ENCODE measurements at places on chromosomes 4 and X. TPM values are rescaled to one million over a fixed set of nuclear protein-coding genes. Genes with fewer than 3 reads are reported as not detected.
A peak's percentile ranks its signal among the peaks of the same experiment; 100 is the strongest.

Gene CD40LG
- total RNA-seq = not detected

- H3K36me3 ChIP-seq = peaks cover 7% of the 10 kb centered on the region
- DNase-seq = peak; percentile 77
- peak overlapping the region; percentile 45 for H3K4me3 ChIP-seq
- H3K4me1 ChIP-seq = peaks cover 28% of the 10 kb centered on the region
- H3K27ac ChIP-seq = peak overlapping the region; percentile 89
These were observed 3.1 kb downstream of the POLR2B start for GRCh38 chr4:56981795-56982201.

GRCh38 chrX:20352935-20353336 lies 86.2 kb upstream of the RPS6KA3 start:
- H3K27me3 ChIP-seq = no peaks in the 10 kb centered on the region
- no peak for DNase-seq
- H3K4me1 ChIP-seq = no peaks in the 10 kb centered on the region
- no peaks in the 10 kb centered on the region for H3K36me3 ChIP-seq
- H3K4me3 ChIP-seq = no peak overlapping the region

- no peak overlapping the region for H3K4me3 ChIP-seq
- no peaks in the 10 kb centered on the region for H3K4me1 ChIP-seq
- no peak overlapping the region for H3K27ac ChIP-seq
- H3K27me3 ChIP-seq = no peaks in the 10 kb centered on the region
These were observed 32.1 kb downstream of the MAGEB17 start for GRCh38 chrX:16199343-16199742.

DNA sequence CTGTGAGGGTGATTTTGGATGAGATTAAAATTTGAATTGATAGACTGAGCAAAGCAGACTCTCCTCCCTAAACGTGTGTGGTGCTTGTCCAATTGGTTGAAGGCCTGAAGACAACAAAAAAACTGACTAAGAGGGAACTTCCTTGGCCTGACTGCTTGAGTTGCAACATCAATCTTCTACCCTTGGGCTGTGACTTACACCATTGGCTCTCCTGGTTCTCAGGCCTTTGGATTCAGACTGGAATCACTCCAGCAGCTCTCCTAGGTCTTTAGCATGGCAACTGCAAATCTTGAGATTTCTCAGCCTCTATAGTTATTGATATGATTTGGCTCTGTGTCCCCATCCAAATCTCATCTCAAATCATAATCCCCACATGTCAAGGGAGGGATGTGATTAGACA lies 49.7 kb upstream of the IGFBP7 start:
- H3K27me3 ChIP-seq = no peaks in the 10 kb centered on the region
- no peaks in the 10 kb centered on the region for H3K36me3 ChIP-seq
- no peak overlapping the region for H3K27ac ChIP-seq
- no peak overlapping the region for H3K4me3 ChIP-seq
- H3K4me1 ChIP-seq = peaks cover 8% of the 10 kb centered on the region

DNA sequence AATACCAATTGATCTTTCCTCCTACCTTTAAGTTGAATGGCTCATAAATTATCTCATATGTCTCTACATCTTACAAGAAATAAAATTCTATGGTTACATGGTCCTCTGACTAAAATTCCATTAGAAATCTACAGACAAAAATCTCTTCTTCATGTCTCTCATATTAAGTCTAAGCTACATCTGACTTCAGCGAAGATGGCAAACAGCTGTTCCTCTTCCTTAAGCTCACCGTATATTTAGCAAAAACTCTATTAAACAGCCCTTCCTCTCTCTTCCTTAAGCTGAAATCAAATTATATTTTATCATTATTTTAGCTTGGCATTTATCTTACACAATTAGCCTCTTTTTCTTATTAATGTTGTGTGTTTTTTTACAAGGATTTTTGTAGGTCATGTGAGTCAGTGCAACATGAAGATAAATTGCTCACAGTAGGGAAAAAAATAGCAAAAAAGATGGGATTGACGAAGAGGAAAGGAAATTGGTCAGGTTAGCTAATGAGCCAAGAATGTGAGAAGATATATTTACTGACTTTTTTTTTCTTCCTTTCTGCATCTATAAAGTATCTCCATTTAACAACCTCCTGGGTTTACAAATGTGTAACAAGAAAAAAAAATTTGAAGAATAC lies 2412.8 kb downstream of the ARAP2 start:
- no peak overlapping the region for H3K27ac ChIP-seq
- H3K4me3 ChIP-seq = no peak overlapping the region
- H3K4me1 ChIP-seq = peaks cover 7% of the 10 kb centered on the region
- no peaks in the 10 kb centered on the region for H3K27me3 ChIP-seq
- no peaks in the 10 kb centered on the region for H3K36me3 ChIP-seq

Gene CTAG1B
- total RNA-seq = not detected

DNA sequence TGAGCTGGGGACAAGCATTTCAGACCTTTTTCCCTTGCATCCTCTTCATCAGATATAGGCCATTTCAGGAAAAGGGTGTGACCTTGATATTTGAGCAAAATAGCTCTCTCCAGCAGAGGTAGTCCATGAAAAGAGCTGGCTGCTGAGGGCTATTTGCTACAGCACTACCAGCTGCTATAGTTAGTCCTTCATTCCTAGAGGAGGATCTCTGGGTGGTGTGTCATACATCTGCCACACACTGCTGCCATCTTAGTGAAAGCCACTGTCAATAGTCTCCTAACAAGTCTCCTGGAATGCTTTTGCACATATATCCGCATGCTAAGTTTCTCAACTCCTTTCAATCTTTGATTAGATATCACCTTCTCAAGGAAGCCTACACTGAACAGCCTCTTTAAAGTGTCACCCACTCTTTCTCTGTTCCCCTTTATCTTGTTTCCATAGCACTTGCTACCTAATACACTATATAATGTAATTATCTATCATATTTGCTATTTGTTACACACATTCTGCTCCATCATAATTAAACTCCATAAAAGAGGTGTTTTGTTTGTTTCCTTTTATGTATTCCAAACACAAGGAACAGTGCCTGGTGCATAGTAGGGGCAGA lies 131.9 kb downstream of the TBC1D19 start:
- no peak overlapping the region for H3K4me3 ChIP-seq
- no peak for DNase-seq
- peaks cover 9% of the 10 kb centered on the region for H3K4me1 ChIP-seq
- no peak overlapping the region for H3K27ac ChIP-seq

GRCh38 chr4:77015390-77015789 lies 60.4 kb downstream of the CCNI start:
- peak; percentile 85 for DNase-seq
- peaks cover 56% of the 10 kb centered on the region for H3K36me3 ChIP-seq
- peak overlapping the region; percentile 61 for H3K27ac ChIP-seq
- H3K4me1 ChIP-seq = peaks cover 19% of the 10 kb centered on the region

DNA sequence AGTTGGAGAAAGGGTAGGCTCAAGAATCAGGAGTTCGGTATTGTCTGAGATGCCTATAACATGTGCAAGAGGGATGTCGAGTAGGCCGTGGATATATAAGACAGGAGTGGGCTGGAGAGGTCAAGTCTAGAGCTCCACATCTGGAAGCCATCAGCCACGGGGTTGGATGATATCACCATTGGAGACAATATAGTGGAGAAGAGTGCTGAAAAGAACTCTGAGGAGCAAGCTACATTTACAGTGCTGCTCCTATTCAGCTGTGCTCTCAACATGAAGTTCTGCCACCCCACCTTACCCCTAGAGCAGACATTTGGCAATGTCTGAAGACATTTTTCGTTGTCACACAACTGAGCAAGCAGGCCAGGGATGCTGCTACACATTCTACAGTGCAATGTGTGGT lies 20.9 kb upstream of the PLAC1 start:
- H3K36me3 ChIP-seq = no peaks in the 10 kb centered on the region
- H3K4me3 ChIP-seq = no peak overlapping the region
- H3K27me3 ChIP-seq = no peaks in the 10 kb centered on the region
- DNase-seq = no peak

DNA sequence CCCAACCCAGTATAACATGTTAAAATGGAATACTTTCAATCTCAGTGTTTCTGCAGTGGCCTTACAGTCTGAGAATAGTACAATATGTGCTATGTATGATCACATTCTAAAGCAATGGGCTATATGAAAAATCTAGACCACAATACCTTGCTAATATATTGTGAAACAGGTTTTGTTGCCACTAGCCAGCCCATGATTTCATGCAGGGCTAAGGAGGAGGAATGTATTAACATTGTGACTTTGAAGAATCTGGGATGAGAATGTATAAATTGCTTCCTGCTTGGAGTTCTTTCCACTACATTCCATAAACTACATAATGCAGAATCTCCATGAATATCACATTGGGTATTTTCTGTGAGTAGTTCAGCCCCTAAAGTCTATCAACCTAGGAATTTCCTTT lies 935.4 kb upstream of the GRIA3 start:
- no peaks in the 10 kb centered on the region for H3K36me3 ChIP-seq
- no peaks in the 10 kb centered on the region for H3K4me1 ChIP-seq
- DNase-seq = peak; percentile 11
- H3K4me3 ChIP-seq = no peak overlapping the region
- H3K27me3 ChIP-seq = no peaks in the 10 kb centered on the region

Gene HMX1
- total RNA-seq = not detected

Gene RPA4
- 0.48 TPM for total RNA-seq

Gene ADRA2C
- 3.2 TPM for total RNA-seq

Gene CDK16
- 110 TPM for total RNA-seq

GRCh38 chr4:136329042-136329662 lies 1203.1 kb downstream of the PCDH18 start:
- no peak for DNase-seq
- no peak overlapping the region for H3K4me3 ChIP-seq
- H3K36me3 ChIP-seq = no peaks in the 10 kb centered on the region
- H3K4me1 ChIP-seq = no peaks in the 10 kb centered on the region
- H3K27me3 ChIP-seq = no peaks in the 10 kb centered on the region

DNA sequence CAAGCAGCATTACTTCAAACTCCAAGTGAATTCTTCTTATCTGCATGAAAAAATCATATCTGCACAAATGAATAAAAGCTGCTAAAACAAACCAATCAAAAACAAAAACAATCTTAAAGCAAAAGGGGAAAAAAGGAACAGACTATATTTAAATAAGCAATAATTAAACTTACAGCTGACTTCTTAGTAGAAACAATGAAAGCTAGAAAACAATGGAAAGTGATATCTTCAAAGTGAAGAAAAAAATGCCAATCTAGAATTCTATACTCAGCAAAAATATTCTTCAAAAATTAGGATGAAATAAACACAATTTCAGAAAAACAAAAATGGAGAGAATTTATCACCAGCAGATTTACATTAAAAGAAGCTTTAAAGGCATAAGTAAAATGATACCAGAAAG lies 20.0 kb downstream of the STBD1 start:
- H3K4me3 ChIP-seq = no peak overlapping the region
- no peaks in the 10 kb centered on the region for H3K4me1 ChIP-seq
- no peak for DNase-seq
- no peaks in the 10 kb centered on the region for H3K27me3 ChIP-seq
- H3K27ac ChIP-seq = no peak overlapping the region
- H3K36me3 ChIP-seq = no peaks in the 10 kb centered on the region

GRCh38 chr4:96009427-96010119 lies 169.7 kb downstream of the PDHA2 start:
- no peak overlapping the region for H3K27ac ChIP-seq
- no peaks in the 10 kb centered on the region for H3K36me3 ChIP-seq
- DNase-seq = peak; percentile 70
- no peak overlapping the region for H3K4me3 ChIP-seq
- H3K4me1 ChIP-seq = no peaks in the 10 kb centered on the region
- no peaks in the 10 kb centered on the region for H3K27me3 ChIP-seq

DNA sequence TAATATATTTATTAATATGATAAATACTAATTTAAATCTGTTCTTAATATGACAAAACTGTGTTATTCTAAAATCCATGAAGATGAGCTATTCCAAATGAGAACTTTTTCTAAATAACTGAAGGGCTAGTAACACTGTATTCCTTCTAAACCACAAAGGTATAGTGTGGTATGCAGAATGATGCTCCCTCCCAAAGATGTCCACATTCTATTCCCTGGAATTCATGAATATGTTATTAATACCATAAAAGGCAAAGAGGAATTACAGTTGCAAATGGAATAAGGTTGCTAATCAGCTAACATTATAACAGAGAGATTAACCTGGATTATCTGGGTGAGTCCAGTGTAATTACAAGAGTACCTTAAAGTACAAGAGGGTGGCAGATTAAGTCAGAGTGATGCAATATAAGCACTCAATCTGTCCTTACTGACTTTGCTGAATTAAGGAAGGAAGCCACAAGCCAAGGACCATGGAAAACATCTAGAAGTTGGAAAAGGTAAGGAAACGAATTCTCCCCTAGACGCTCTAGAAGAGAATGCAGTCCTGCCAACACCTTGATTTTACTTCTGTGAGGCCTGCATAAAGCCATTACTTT lies 20.7 kb upstream of the MAB21L2 start:
- DNase-seq = no peak
- H3K27me3 ChIP-seq = no peaks in the 10 kb centered on the region
- H3K27ac ChIP-seq = no peak overlapping the region
- H3K36me3 ChIP-seq = no peaks in the 10 kb centered on the region
- no peak overlapping the region for H3K4me3 ChIP-seq

DNA sequence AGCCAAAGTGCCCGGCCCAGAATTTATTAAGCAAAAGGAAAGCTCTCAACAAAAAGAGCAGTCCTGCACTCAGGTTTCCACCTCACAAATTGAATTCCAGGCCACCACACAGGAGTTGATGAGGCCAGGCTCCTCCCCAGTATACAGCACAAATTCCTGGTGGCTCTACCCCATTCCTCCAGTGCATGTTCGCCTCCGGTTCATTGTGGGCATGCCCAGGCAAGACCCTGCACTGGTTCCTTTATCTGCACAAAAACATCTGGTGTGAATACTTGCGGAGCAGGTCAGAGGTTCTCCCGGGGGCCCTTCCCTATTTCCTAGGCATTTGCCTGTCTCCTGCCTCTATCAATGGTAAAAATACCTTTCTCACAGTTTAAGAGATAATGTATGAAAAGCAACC lies 195.2 kb upstream of the ANXA10 start:
- DNase-seq = peak; percentile 74
- no peaks in the 10 kb centered on the region for H3K4me1 ChIP-seq
- H3K4me3 ChIP-seq = no peak overlapping the region

GRCh38 chrX:19774905-19775304 lies 112.5 kb downstream of the SH3KBP1 start:
- no peak overlapping the region for H3K4me3 ChIP-seq
- peaks cover 13% of the 10 kb centered on the region for H3K4me1 ChIP-seq
- no peaks in the 10 kb centered on the region for H3K36me3 ChIP-seq

DNA sequence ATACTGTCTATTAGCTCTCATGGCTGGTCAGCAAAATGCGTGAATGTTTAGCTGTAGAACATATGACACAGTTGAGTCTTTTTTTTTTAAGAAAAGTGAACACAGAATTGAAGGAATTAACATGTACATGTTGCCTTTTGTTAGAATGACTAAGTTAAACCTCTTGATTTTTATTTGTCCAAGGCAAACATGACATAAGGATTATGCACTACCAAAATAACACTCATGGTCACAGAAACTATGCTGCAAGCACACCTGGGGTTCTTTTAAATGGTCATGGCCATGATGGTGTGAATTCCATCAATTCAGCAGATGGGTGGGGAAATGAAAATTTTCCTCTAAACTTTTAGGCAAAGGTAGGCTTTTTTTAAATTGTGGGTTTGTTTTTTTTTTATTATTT lies 80.1 kb upstream of the CXCL13 start:
- H3K4me3 ChIP-seq = no peak overlapping the region
- no peaks in the 10 kb centered on the region for H3K27me3 ChIP-seq
- H3K4me1 ChIP-seq = no peaks in the 10 kb centered on the region
- no peak overlapping the region for H3K27ac ChIP-seq
- DNase-seq = no peak
- H3K36me3 ChIP-seq = no peaks in the 10 kb centered on the region

Gene NAP1L2
- 7.2 TPM for total RNA-seq

GRCh38 chr4:92249541-92249940 lies 54.2 kb upstream of the GRID2 start:
- H3K4me1 ChIP-seq = no peaks in the 10 kb centered on the region
- no peak for DNase-seq
- H3K4me3 ChIP-seq = no peak overlapping the region

Gene SLC16A2
- total RNA-seq = 21.1 TPM
